Activated CD4-positive, alpha-beta T cell treated with anti-CD3 and anti-CD28 coated beads, Interleukin-2, amount 50 U/mL, for 16 hours (primary cell): ENCODE measurements at places on chromosomes 5 and 9.

DNA sequence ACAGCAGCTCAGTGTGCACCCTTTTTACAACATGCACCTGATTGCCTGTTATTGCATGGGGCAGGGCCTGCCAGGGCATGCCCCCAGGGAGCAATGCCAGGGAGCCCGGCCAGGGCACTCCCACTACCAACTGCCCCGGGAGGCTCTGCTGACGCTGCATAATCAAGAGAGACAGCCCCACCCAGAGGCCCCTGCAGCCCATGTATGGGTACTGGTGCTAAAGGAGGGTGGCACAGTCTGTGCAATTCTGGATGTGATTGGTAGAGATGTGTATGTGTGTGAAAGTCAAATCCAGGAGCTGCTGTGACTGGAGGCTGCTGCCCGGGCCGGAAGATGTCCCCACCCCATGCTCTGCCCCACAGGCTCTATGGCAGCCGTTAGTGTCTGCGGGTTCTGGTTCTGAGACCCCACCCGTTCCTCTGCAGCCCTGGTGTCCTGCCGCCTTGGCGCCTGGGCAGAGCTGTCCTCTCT, 3.9 kb upstream of the NEURL1B start:
- no peak for DNase-seq

DNA sequence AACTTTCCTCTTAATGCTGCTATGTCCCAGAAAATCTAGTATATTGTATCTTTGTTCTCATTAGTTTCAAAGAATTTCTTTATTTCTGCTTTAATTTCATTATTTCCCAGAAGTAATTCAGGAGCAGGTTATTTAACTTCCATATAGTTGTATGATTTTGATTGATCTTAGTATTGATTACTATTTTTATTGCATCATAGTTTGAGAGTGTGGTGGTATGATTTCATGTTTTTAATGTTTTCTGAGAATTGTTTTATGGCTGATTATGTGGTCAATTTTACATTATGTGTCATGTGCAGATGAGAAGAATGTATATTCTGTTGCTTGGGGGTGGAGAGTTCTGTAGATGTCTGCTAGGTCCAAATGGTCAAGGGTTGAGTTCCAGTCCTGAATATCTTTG, 425.6 kb upstream of the RORB start:
- DNase-seq, result no peak

GRCh38 chr5:148938522-148938882, 112.1 kb downstream of the ADRB2 start:
- DNase-seq, result no peak

DNA sequence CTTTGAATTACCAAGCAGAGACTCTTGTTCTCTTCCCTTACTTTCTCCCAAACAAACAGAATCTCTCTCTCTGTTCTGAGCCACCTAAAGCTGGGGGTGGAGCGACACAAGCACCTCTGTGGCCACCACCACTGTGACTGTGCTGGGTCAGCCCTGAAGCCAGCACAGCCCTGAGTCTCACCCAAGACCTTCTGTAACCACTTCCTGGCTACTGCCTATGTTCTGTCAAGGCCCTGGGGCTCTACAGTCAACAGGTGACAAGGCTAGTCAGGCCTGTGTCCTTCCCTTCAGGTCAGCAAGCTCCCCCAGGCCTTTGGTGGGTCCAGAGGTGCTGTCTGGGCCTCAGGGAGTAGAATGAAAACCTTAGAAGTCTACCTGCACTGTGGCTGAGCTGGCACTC, 26.1 kb upstream of the SLC28A3 start:
- DNase-seq, result no peak

GRCh38 chr5:83848941-83849340, 128.3 kb upstream of the HAPLN1 start:
- no peak for DNase-seq

DNA sequence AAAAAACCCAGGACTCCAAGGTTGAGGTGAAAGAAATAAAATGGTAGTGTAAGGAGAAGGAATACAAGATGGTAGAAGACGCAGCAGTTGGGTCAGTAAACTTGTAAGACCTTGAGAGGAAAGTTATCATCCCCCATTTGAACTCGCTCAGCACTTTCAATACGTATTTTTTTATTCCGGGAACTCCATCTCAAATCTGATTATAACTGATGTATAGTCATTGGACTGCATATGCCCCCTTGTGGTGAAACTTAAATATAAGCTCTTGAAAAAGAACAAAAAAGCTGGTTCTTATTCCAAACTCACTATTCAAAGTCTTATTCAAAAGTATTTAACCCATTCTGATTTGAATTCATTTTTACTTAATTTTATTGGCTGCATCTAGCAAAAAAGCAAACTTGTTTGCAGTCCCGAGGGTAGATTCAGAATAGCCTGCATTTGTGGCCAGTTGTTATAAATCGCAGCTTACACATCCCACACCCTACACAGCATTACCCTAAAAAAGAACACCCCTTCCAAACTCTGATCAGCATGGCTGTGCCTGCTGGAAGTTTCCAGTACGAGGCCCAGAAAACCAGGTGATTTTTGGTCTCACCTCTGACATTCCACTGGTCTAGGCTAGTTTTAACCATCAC, 118.0 kb downstream of the ESM1 start:
- peak; percentile 57 for DNase-seq

DNA sequence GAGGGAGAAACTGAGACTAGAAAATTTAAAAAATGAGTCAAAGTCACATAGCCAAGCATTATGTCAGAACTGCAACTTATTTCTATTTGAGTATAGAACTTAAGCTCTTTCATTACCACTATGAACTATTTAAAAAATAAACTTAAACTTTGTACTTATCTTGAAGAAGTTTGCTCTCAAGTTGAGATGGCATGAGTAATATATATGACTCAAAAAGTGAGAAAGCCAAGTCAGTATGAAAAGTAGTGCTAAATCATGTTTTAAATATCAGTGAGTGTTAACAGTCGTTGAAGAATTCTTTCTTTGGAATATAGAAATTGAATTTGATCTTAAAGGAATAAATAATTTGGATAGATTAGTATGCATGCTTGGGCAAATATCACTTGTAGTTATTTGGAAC, 36.3 kb upstream of the CDH10 start:
- DNase-seq, result no peak

DNA sequence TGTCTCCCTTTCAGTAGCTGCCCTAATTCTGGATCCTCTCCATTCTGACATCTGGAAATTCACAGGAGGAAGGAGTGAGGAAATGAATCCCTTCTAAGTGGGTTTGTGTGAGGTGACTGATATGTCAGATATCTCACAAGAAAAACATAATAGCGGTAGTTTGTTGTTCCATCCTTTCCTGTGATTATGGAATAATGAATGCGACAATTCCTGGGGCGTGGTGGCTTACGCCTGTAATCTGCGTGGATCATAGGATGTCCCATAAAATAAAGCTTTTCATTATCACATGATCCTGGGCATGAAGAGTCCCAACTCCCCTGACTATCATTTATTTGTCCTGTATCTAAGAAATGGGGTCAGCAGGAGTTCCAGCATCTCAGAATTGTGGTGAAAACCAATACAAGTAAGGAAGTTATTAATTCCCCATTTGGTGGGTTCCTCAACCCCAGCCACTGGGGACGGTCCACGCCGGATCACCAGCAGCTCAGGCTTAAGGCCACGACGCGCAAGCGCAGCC, 375 bp upstream of the C5orf24 start:
- no peak for DNase-seq

DNA sequence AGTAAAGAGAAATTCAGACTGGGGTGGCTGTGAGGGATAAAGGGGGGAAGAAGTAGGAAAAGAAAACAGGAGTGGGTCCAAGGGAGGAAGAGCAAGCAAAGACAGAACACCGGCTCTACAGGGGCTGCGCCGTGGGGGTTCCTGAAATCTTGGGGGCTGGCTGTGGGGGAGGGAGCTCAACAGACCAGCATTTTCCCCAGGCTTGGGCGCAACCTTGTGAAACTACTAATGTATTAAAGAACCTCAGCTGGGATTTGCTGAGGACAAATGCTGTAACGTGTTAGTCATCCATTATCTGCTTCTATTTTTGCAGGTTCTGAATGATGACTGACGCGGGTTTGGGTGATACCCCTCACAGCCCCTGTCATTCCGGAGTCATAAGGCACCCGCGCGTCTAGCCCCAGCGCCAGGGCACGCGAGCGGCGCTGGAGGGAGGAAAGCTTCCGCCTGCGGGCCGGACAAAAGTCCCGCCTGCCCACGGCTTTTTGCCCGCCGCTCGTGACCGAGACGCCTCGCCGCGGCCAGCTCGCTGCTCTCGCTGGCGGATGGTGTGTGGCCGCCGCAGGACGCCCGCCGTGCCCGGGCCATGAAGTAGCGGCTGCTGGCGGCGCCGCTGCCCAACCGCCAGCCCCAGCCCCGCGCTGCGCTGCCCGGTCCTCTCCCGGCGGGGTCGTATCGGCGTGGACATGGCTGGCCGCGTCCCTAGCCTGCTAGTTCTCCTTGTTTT, 110.6 kb downstream of the PAM start:
- peak; percentile 47 for DNase-seq

- DNase-seq, result no peak
These were observed 43.6 kb upstream of the TRMT10B start for GRCh38 chr9:37710046-37710445.

GRCh38 chr9:124098141-124098905, 86.8 kb downstream of the LHX2 start:
- no peak for DNase-seq

GRCh38 chr5:118247458-118247857, 740.9 kb downstream of the DTWD2 start:
- DNase-seq, result no peak

GRCh38 chr9:89864257-89864656, 259.4 kb downstream of the GADD45G start:
- DNase-seq, result no peak

DNA sequence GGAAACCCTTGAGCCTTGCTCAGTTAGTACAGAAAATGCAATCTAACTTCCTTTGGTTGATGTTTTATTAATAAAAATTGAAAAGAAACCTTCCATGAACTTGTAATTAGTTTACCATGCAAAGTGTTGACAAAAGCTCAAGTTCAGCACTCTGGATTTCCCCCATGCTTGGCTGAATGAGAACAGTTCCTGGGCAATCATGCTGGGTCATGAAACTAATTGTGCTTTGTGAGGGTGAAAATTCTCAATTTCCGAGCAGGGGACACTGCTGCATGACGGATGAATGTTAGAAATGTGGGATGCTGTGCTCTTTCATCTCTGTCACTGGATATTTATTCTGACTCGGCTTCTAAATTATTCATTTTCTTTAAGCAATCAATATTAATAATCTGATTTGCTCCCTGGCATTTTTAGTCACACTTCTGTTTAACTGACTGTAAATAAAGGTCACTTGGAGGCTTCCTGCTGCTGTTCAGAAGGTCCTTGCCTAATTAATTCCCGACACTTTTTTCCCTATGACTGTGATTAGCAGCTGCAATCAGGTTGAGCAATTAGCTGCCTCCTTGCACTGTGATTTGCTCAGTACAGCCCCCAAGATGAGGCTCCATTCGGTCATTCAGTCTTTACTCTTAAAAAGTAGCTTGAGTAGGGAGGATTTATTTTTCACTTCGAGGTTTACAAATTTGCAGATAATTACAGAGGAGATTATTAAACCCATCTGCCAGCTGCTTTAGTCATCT, 678.1 kb upstream of the ZNF608 start:
- DNase-seq, result no peak

GRCh38 chr9:130884111-130884531, 12.5 kb downstream of the QRFP start:
- no peak for DNase-seq

DNA sequence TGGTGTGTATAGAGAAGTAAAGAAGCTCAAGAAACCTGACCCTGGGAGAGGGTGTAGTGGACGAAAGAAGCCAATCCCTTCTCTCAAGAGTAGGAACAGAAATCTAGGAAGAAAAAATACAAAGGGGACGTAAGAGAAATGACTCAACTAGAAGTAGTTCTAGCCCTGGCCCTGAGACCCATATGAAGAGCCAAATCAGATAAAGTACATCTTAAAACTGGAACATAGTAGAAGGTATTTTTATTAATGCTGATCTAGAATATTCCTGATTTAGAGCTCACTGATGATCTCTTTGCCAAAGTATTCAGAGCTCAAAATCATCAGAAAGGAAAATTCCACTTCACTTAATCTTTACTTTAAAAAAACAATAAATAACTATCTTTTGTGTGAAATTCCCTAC, 184.8 kb downstream of the MLLT3 start:
- DNase-seq, result no peak

DNA sequence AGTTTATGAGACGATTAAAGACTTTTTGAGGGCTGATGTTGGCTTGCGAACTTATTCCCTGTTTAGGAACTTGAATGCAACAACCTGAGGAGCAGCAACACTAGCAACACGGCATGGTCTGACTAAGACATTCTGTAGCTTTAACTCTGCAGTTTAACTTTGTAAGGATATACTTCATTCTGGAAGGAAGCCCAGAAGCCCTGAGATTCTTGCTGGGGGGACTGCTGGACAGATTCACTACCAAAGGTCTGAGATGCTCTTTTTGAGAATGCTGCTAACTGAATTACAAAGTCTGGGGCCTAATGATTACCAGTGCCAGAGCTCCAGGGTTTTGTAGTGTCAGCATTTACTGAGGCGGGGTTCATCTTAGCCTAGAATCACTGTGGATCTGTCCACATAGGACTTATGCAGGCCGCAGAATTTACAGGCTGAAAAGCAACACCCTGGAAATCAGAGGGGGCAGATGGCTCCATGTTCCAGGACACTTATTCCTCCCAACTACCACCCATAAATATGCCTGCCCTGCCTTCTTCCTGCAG, 537.1 kb upstream of the CDH18 start:
- no peak for DNase-seq
